RWPE1 (cell line): ENCODE measurements at places on chromosomes 16 and 17.

DNA sequence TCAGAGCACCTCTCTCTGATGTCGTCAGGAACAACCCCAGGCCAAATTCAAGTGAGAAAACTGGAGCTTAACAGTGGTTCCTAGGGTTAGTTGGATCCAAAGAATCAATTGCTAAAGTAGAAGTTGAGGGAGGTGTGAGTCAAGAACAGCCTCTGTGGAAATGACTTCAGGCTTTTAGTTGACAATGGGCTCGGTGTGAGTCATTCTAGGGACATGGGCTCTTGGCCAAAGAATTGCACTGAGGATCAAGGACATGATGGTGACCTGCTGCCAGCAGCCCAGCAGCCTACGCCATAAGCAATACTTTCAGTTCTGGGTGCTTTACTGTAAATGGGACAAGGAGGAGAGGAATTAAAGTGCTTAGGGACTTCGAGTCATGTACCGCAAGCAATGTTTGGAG, 32.1 kb upstream of the SMURF2 start:
- DNase-seq, result no peak

DNA sequence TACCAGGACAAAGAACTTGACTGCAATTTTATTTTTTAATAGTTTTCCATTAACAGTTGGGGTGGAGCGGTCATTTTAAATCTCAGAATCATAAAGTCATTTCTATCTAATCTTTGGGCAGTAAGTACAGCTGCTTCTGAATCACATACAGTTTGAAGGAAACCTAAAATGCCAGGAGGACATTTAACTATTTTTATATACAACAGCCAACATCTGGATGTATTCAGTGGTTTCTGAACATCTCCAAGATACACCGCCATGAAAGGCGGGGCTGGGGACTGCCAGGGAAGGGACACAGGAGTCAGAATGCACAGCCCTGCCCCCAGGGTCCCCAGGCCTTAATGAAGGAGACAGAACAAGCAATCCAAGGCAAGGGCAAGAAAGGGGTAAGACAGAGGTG, 392.3 kb downstream of the SLC39A11 start:
- DNase-seq, result no peak

GRCh38 chr17:64214950-64215349, 48.1 kb downstream of the TEX2 start:
- no peak for DNase-seq

DNA sequence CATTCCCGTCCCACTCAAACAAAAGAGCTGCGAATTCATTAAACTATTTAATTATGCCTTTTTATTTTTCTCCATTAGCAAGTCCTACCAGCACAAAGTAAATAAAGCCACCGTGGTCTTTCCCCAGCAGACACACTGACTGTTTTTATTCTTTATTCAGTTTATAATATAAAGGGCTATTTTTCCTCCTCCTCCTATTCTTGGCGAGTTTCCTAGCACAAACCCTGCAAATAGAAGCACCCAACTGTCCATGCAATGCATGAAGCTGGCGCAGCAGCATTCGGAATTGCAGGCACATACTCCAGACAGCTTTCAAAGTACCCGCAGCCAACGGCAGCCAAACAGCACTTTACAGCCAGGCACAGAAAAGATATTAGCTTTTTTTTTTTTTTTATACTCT, 583.4 kb upstream of the PSMD7 start:
- DNase-seq, result no peak

- DNase-seq, result no peak
Measured at GRCh38 chr16:89191901-89192185, 8.5 kb downstream of the SLC22A31 start.

- DNase-seq, result no peak
Measured at GRCh38 chr16:66678337-66678736, 18.2 kb downstream of the CMTM4 start.

GRCh38 chr17:74759243-74759801, 10.9 kb downstream of the NHERF1 start:
- DNase-seq, result no peak

DNA sequence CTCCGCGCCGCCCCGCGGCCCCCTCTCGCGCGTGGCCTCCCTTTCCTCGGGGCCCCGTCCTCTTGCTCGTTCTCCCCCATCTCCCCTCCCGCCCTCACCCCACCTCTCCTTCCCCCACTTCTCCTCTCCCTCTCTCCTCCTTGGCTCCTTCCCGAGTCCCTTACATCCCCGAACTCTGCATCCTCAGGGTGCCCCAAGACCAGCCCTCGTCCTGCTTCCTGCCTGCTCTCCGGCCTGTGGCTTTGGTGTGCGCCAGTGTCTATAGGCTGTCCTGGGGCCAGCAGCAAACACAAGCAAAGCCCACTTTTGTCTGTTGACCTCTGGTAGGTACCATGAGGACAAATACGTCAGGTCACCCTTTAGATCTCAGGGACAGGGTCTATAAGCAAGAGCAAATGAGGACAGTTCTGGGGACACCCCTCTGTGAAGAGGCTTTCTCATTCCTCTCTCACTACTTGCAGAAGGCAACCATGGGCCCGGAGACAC, 284 bp upstream of the COPZ2 start:
- DNase-seq, result no peak

- DNase-seq, result no peak
Measured at GRCh38 chr16:66574531-66574930, 4.7 kb upstream of the CMTM2 start.

- peak; percentile 86 for DNase-seq
Measured at GRCh38 chr17:35238821-35239220, 4.1 kb upstream of the SLFN5 start.

- no peak for DNase-seq
Measured at GRCh38 chr16:28845761-28846079, 428 bp downstream of the TUFM start.

GRCh38 chr17:63099425-63099824, 133.4 kb downstream of the TANC2 start:
- DNase-seq, result no peak

- no peak for DNase-seq
Measured at GRCh38 chr17:83103200-83103942, 24.0 kb downstream of the METRNL start.

DNA sequence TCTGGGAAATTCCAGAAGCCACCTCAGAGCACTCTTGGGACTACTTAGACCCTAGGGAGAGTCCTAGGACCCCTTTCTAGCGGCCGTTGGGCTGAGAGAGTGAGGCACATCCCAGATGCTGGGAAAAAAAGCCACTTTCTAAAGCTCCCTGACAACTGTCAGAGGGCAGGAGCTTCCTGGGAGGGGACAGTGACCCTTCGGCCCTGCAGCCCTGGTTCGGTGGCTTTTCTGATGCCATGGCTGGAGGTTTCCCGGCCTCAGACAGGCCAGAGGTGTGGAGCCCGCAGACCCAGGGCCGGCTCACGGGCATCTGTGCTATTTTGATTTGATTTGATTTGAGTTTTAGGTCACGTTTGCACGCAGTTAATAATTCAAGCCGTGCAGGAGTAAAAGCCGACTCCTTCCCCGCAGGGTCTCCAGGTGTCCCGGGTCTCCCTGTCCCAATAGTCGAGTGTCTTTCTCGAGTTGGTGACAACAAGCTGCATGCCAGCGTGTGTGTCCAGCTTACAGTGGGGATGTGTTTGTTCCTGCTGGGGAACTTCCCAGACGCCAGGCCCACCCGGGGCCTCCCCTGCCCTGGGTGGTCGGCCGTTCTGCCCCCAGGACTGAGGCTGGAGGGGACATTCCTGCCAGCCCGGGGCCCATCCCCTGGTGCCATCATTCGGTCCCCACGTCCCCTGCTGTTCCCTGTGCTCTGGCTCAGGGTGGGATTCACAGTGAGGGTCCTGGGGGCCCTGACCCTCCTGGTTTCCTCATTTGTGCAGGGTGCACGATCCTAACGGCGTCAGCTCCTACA, 1.0 kb upstream of the CBFA2T3 start:
- DNase-seq, result no peak

DNA sequence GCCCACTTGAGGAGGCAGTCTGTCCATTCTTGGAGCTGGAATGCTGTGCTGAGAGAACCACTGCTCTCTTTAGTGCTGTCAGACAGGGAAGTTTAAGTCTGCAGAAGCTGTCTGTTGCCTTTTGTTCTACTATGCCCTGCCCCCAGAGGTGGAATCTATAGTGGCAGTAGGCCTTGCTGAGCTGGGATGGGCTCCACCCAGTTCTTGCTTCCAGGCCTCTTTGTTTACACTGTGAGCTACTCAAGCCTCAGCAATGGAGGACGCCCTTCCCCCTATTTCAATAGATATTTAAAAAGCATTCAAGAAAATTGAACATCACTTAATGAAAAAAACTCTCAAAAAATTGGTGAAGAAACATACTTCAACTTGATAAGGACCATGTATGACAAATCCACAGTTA, 313.5 kb downstream of the PHKB start:
- no peak for DNase-seq

DNA sequence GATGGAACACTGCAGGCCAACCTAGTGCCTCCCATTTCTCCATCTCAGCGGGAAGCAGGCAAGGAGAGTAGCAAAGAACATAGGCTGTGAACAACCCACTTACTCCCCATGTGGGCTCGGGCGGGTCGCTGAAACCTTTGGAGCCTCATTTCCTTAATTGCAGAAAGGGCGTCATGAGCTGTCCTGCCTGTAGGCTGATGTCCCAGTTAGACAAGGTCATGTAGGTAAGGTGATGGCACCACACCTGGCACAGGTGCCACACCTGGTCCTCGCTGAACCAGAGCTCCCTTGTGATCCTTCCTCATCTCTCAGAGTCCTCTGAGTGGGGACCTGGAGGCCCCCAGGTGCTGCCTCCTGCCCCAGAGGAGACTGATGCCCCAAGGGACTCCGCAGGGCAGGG, 22.9 kb downstream of the ABCC3 start:
- no peak for DNase-seq

DNA sequence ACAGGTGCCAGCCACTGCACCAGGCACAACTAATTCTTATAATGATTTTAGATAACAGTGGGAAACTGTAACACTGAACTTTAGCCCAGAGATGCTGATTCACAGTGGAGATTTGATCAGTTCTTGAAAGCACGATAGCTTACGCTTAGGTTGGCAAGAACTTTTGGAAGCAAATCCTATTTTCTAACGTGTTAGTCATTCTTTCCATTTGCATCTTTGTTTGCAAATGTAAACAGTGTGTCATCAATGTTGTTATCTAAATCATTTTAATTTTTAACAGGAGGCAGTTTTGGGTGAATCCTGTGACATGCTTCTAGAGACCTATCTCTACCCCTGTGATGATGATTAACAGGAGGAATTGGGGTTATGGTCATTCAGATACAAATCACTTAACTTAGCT, 35.7 kb upstream of the GNA13 start:
- no peak for DNase-seq

DNA sequence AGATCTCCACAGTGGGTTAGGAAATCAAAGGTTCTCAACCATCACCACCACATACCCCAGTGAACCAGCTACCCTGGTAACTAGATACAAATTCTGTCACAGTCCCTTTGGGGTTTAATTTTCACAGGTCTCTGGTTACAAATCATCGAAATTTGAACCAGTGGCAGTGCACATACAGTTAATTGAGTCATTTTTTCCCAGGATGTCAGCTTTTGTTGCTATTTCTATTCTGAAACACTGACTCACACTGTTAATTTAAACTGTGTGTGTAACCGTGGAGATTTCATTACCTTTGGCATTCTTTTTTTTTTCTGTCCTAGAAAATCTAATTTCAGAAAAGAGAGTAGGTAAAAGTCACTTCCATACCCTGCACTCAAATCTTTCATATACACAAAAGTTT, 511.5 kb downstream of the TOX3 start:
- no peak for DNase-seq

GRCh38 chr16:17499223-17499902, 28.6 kb upstream of the XYLT1 start:
- no peak for DNase-seq

DNA sequence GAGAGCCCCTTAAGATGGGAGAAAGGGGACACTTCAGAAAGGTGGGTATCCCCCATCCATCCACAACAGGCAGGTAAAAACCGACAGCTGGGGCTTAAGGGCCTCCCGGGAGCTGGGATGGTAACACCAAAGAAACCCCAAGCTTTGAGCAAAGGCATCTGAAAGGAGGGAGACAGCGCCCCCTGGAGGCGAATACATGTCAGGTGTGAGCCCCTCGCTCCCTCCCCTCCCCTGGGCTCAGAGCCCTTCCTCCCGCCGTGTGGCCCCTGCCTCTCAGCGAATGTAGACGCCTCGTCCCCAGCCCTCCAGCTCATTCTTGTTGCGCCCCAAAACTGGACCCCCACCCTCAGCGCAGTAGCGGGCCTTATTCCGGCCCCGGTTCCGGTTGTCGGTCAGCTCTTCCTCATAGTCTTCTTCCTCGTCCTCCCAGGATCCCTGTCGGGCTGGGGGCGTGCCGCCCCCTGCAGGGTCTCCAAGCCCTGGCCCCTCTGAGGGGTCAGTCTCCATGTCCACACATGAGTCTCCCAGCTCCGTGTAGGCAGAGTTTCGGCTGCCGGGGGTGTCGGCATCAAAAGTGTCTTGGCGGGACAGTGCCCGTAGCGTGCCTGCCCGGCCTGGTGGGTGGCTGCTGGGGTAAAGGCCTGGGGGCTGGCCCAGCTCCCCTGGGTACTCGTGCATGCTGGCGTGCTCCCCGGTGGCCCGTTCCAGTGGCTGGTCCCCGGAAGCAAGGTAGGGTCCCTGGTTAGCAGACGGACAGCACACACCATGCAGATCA, 9.1 kb upstream of the ARL5C start:
- no peak for DNase-seq

DNA sequence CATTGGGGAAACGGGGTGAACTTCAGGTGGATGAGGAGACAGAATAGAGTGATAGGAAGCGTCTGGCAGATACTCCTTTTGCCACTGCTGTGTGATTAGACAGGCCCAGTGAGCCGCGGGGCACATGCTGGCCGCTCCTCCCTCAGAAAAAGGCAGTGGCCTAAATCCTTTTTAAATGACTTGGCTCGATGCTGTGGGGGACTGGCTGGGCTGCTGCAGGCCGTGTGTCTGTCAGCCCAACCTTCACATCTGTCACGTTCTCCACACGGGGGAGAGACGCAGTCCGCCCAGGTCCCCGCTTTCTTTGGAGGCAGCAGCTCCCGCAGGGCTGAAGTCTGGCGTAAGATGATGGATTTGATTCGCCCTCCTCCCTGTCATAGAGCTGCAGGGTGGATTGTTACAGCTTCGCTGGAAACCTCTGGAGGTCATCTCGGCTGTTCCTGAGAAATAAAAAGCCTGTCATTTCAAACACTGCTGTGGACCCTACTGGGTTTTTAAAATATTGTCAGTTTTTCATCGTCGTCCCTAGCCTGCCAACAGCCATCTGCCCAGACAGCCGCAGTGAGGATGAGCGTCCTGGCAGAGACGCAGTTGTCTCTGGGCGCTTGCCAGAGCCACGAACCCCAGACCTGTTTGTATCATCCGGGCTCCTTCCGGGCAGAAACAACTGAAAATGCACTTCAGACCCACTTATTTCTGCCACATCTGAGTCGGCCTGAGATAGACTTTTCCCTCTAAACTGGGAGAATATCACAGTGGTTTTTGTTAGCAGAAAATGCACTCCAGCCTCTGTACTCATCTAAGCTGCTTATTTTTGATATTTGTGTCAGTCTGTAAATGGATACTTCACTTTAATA, 7.0 kb upstream of the TMEM235 start:
- DNase-seq, result no peak

- no peak for DNase-seq
Measured at GRCh38 chr16:48246066-48246465, 1.3 kb downstream of the ABCC11 start.

GRCh38 chr16:85303354-85303883, 191.1 kb upstream of the CIBAR2 start:
- peak; percentile 68 for DNase-seq

GRCh38 chr17:80780381-80781198, 211.1 kb upstream of the CHMP6 start:
- DNase-seq, result no peak

- DNase-seq, result no peak
Measured at GRCh38 chr17:35560703-35561102, at the start of gene SLFN14. Gene SLFN14 (minus strand): TSS chr17:35560819. CDS start chr17:35558062, 2,757 bp downstream.
